ENCODE measurements at places on chromosomes 4 and X.
A peak's percentile ranks its signal among the peaks of the same experiment; 100 is the strongest.

- DNase-seq, result no peak
These were observed 29.5 kb downstream of the PF4 start for GRCh38 chr4:73952352-73952751.

DNA sequence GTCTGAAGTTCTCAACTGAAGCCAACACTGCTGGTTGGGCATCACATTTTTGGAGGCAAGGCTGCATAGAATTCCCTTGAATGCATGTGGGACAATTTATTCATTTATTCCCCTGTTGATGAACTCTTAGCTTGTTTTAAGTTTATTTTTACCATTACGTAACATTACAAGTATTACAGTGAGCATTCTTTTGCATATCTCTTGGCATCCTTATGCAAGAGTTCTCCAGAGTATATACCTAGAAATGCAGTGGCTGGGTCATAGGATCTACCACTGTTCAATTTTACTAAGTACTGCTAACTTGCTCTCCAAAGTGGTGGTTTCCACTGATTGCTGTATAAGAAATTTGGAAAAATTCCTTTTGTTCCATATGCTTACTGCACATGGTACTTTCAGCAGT, 66.5 kb downstream of the UCHL1 start:
- no peak for DNase-seq

DNA sequence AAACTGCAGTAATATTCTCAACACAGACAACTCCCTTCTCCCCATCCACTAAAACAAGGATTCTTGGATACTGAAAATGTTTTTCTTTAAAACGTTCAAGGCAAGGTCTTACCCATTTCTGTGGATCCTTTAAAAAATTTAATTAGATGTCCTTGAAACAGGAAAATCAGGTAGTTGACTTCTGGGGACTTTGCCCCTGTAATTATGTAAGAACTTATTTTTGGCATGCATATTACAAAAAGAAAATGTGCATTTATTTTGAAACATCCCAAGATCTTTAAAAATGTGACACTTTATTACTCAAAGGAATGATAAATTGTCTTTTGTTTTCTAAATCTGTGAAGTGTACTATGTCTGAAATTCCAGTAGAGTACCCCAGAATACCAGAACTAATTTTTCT, 25.8 kb downstream of the GUCY1B1 start:
- no peak for DNase-seq

- no peak for DNase-seq
These were observed 250.0 kb downstream of the INPP4B start for GRCh38 chr4:142596121-142596520.

DNA sequence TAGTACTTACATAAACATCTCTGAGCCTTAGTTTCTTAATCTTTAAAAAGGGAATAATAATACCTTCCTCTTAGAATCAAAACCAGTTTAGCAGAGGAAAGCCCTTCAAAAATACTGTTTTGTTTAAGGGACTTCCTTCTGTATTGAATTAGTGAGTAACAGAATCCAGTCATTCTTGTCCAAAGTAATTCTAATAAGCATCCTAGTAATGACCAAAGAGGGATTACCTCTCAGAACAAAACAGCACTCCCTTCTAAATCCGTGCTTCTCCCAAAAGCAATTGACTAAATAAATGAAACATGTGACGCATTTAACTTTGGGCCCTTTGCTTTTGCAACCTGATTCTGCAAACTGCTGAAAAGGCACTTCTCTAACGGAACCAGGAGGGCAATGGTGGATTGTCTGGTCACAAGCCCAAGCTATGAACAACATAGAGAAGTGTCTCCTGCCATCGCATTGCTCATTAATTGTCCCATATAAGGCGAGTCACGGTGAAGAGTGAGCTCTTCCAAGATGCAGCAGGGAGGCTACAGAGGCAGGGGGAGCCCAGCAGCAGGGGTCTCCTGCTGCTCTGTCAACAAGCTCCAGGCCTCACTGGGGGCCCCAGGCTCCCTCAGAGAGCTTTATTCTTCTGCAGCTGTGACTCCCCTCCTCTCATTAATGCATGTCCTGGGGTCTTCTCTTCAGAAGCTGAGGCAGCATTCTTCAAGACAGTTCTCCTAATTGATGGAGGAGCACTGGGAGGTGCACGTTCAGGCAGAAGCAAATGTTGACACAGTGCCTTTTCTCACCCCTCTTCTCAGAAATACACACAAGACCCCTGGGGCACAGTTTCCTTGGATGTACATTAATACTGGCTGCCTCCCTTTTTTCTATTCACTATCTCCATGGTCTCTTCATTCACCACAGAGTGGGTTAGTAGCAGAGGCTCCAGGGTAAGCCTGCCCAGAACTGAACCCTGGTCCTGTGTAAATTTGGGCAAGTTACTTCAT, 419.6 kb upstream of the RASGEF1B start:
- DNase-seq, result no peak

- no peak for DNase-seq
These were observed 25.9 kb downstream of the HOPX start for GRCh38 chr4:56655209-56655626.

DNA sequence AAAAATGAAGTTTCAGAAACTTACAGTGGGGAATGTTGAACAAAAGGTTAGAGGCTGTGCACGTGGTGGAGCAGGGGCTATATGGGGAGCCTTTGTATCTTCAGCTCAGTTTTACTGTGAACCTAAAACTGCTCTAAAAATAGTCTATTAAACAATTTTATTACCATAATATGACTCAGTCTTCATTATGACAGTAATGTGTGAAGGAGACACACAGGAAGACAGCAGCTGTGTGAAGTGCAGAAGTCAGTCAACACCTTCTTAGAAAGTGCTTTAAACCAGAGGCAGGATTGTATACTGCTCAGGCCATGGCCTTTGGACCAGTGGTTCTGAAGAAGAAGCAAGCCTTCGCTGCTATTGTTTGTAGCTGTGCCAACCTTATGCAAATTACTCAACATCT, 89.7 kb downstream of the ARHGAP10 start:
- no peak for DNase-seq

DNA sequence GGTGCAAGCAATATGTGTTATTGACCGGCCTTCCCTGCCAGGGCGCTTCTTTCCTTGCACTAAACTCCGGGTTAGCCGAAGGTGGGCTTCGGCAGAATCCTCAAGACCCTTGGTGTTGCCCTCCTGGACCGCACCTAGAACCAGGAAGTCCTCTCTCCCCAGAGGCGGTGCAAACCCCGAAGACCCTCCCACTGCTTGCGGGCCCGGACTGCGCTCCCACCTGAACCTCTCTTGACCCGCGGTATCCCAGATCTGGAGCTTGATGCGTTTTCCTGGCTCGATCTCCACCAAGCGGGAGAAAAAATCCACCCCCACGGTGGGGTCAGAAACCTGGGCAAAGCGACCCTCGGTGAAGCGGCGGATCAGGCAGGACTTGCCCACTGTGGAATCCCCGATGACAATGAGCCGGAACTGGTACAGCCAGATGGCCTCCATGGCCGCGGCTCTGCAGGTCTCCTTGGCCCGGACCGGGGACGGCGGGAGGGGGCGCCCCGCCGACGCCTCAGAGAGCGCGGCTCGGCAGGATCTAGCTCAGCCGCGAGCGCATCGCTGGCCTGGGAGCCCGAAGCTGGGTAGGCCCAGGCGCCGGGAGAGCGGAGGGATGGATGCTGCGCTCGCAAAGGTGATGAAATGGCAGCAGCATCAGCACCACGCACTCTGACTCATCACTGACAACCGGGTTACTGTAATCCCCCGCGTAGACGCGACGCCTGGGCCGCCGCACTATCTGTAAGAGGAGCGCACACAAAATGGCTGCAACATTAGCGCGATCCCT, at the start of gene RAB39B:
Gene RAB39B, minus strand, starts transcription at position 638 of the 775 bp plus-strand sequence. Its CDS starts 203 bp downstream, at position 435.
- DNase-seq, result peak; percentile 27

- no peak for DNase-seq
These were observed 529 bp downstream of the DHRSX start for GRCh38 chrX:2500091-2500802.

DNA sequence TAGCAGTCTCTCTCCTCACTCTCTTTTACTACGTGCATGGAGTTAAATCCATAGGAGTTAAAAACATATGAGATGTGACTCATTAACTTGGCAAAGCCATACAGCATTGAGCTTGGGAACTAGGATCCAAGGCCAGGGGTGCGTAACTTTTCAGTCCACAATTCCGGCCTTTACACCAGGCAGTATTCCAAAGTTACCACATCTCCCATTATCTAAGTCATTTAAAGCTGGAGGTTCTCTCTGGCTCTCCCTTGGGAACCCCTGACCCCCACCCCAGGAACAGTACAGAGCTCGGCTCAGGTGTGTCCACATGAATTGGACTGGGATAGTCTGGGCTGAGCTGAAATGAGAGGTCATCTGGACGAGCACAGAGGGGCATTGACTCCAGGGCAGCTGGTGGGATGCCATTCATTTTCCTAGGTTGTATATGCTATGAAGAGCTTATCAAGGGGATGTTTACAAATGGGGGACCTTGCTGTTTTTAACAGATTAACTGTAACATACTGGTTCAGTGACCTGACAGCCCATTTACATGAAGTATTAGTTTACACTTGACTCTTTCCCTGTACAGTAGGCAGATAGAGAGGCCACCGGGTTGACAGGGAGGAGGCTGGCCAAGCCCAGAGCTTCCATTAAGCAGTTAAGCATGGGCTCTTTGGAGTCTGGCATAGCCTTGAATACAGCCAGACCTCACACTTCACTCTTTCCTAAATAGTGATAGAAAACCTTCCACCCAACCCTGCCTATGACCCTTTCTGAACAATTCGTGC, 128.8 kb downstream of the RAB28 start:
- DNase-seq, result no peak

DNA sequence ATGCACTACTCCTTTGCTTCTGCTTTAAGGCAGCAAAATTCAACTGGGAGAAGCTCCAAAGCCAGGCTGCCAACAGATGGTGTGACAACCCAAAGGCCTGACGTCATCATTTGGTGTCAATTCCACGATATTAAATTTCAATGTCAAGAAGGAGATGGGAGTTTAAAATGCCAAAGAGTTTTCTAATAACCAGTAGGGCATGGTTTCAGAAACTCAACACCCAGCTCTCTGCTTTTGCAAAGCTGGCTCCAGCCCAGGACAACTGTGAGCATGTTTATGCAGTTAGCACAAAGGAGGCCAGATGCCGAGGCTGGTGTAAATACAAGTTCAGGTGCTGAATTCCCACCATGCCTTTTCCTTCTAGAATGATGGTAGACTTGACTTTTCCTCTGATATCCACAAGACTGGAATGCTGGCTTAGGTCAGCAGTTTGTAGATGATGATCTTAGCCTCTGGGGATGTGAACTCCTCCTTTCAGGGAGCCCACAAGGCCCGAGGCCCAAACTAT, 67.3 kb downstream of the AFAP1 start:
- no peak for DNase-seq

- DNase-seq, result no peak
These were observed 6.3 kb downstream of the CPLX1 start for GRCh38 chr4:819401-820229.

GRCh38 chr4:139773560-139774318, 108.1 kb downstream of the MGST2 start:
- DNase-seq, result no peak

DNA sequence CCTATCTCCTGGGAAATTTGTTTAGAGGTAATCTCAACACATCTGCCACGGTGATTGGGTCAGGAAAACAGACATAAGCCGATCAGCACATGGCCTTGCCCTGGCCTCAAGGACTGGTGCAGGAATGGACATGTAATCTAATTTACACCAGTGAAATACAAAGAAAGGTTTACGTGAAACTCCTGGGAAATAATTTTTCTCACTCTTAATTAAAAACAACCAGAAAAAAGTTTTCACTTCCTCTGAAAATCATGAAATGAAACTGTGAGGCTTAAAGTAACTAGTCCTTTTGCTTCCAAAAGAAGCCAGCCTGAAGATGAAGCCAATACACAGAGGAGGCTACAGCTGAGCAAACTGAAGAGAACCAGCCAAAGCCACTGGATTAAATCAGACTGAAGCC, 154.1 kb upstream of the FAM241A start:
- no peak for DNase-seq

DNA sequence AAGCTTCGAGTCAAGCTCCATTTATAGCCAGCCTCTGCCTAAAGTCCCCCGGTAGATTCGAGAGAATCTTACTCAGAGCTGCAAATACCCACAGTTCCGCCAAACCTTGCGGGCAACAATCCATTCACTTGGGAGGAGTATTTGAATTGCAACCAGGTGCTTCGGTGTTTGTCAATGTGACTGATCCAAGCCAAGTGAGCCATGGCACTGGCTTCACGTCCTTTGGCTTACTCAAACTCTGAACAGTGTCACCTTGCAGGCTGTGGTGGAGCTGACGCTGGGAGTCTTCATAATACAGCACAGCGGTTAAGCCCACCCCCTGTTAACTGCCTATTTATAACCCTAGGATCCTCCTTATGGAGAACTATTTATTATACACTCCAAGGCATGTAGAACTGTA, 11.2 kb downstream of the CD40LG start:
- DNase-seq, result no peak

GRCh38 chrX:39377157-39377556, 575.9 kb downstream of the MID1IP1 start:
- no peak for DNase-seq

GRCh38 chr4:96312046-96312685, 472.3 kb downstream of the PDHA2 start:
- no peak for DNase-seq

DNA sequence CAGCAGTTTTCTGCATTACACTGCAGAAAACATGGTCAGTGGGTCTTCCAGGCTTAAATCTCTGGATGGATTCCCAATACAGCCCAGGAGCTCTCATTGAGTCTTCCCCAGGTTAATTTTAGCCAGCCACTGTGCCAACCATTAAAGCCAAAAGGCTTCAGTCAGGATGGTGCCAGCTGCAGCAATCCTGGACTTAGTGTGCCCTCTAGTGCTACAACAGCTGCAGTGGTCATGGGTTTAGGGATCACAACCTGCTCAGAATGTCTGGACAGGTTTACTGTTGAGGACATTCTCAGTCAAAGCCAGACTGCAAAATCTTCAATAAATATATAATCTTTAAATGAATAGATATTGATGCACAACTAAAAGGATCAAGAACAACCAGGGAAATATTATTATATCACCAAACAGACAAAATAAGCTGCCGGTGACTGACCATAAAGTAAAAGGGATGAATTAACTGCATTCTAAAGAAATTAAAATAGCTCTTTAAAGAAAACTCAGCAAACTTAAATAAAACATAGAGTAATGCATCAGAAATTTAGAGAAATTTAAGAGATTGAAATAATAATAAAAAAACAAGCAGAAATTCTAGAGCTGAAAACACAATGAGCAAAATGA, 639.9 kb downstream of the SPOCK3 start:
- DNase-seq, result no peak

- DNase-seq, result peak; percentile 10
These were observed 5.9 kb downstream of the RTL3 start for GRCh38 chrX:78653118-78653822.

GRCh38 chrX:55118574-55118973, 29.8 kb downstream of the PAGE2 start:
- no peak for DNase-seq
